AG08395 (cell line): ENCODE measurements at places on chromosomes 11 and 22.

- DNase-seq = no peak
Observed at GRCh38 chr22:28449041-28449440, 230.6 kb downstream of the TTC28 start.

- no peak for DNase-seq
Observed at GRCh38 chr22:43931771-43932170, 8.2 kb downstream of the PNPLA3 start.

DNA sequence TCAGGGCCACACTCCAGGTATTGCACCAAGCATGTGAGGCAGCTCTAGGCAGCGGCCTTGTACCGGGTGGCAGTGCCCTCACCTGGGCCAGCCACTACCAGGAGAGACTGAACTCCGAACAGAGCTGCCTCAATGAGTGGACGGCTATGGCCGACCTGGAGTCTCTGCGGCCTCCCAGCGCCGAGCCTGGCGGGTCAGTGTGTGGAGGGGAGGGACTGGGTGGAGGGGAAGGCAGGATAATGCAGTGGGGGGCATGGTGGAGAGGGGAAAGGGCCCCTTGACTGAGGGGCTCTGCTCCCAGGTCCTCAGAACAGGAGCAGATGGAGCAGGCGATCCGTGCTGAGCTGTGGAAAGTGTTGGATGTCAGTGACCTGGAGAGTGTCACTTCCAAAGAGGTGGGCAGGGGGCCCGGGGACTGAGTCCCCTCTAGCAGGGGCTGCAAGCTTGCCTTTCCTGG, 4.2 kb downstream of the SSH3 start:
- no peak for DNase-seq

- no peak for DNase-seq
Observed at GRCh38 chr11:126698576-126698975, 302.0 kb downstream of the KIRREL3 start.

DNA sequence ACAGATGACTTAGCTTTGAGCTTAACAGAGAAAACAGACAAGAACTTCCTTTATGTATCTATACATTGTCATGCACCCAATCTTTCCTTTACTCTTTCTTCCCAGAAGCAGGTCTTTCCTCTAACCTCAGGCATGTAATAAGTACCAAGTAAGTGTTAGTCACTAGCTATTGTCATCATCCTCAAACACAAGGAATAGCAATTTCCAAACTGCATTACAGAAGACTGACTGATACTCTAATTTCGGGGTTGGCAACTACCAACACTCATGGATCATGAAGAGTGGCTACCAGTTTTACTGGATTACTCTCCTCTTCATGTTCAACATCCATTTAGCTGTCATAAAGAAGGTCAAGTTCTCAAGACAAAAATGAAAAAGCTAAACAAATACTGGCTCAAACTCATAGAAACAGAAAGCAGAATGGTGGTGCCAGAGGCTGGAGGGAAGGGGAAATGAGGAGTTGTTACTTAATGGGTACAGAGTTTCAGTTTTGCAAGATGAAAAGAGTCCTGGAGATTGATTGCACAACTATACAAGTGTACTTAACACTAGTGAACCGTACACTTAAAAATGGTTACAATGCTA, 111.6 kb downstream of the SIK3 start:
- peak; percentile 68 for DNase-seq

DNA sequence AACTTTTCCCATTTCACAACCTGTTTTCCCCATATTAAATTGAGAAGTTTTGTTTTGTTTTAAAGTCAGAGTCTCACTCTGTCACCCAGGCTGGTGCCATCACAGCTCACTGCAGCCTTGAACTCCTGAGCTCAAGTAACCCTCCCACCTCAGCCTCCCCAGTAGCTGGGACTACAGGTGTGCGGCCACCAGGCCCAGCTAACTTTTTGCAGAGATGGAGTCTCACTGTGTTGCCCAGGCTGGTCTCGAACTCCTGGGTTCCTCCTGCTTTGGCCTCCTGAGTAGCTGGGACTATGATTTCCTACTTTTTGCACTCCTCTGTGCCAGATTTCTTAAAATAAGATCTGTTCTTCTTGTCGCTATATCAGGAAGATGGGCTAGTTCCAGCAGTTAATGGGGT, 44.9 kb downstream of the GNB1L start:
- DNase-seq = no peak

DNA sequence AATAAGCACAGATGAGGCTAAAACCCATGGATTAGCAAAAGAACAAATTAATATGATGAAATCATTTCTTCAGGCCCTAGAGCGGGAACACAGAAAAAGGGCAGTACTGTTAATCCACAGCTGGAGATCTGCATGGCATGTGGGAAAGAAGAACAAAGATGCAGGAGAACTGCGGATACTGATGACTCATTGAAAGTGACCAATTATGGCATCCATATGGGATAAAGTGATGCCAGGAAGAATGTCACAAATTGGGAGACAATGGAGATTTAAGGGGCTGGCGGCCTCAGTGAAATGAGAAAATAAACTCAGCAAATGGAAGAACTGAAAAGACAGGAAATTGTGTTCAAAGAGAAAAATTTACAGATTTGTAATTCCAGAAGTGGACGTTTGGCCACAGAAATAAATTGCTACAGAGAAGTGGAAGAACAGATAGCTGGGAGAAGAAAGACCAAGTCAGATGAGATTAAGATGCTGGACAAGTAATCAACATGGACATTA, 39.4 kb downstream of the SIK3 start:
- peak; percentile 76 for DNase-seq

GRCh38 chr11:74532501-74533246, 39.1 kb upstream of the LIPT2 start:
- no peak for DNase-seq

DNA sequence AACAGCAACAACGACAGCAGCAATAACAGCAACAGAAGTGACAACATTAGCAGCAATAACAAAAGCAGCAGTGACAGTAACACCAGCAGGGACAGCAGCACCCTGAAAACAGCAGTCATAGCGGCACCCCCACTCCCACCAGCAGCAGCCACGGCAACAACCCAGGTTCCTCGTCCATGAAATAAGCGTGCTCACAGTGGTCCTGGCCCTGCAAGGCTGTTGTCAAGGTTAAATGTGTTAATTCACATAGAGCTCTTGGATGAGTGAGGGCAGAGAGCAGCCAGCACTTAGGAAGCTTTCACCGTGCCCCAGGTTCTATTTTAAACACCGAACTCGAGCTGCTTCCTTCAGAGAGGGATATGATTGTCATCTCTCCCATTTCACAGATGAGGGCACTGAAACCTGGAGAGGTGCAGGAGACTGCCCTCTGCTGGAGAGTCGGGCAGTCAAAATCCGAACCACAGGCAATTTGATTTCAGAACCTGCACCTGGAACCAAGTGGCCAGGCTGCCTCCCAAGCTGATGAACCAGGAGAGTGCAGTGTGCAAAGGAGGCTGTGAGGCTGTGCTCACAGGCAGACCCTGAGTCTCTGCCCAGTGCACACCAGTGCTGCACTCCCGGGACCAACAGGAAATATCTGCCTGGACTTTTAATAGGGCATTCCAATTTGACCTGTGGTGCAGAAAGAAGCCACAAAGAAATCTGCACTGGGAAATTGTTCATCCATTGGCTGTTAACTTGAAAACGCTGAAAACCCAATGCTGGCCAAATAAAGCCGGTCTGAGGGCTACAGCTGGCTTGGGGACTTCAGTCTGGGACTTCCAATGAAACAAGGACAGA, 22.9 kb upstream of the FGF3 start:
- DNase-seq = no peak

- no peak for DNase-seq
Observed at GRCh38 chr22:35344956-35345690, 35.8 kb upstream of the HMOX1 start.
